Placental pericyte (primary cell): ENCODE measurements at places on chromosomes 5 and 9. TPM values are rescaled to one million over a fixed set of nuclear protein-coding genes. Genes with fewer than 3 reads are reported as not detected.

The ABHD17B gene
- total RNA-seq, result 15.8 and 29.1 TPM in 2 replicates

The F12 gene
- total RNA-seq, result 0.22 and 0.57 TPM in 2 replicates

The IL4 gene
- not detected in 2 replicates for total RNA-seq

The CDH10 gene
- total RNA-seq, result 0.29 TPM in 1 of 2 replicates, not detected in the other

The MAP1B gene
- total RNA-seq, result 164 and 181 TPM in 2 replicates

The HSD17B4 gene
- 116 and 173 TPM in 2 replicates for total RNA-seq

The ROR2 gene
- total RNA-seq, result 10.3 and 43.3 TPM in 2 replicates

The PCDHGA5 gene
- total RNA-seq, result 1.5 and 1.9 TPM in 2 replicates

The FAM169A gene
- total RNA-seq, result under 0.01 and 0.57 TPM in 2 replicates

The MYORG gene
- total RNA-seq, result 0.22 and 1.4 TPM in 2 replicates

The PCDHGA2 gene
- 2.0 and 6.3 TPM in 2 replicates for total RNA-seq

The ARPC5L gene
- total RNA-seq, result 16.2 and 18.5 TPM in 2 replicates

The SAXO1 gene
- not detected in 2 replicates for total RNA-seq

The ADAMTS16 gene
- total RNA-seq, result 0.22 and 0.57 TPM in 2 replicates

The CCL21 gene
- total RNA-seq, result not detected in 2 replicates

The STK32A gene
- 0.66 and 1.4 TPM in 2 replicates for total RNA-seq

The OLFML2A gene
- 11.5 and 23.2 TPM in 2 replicates for total RNA-seq

The C5orf34 gene
- 0.88 and 12.0 TPM in 2 replicates for total RNA-seq

The CHSY3 gene
- total RNA-seq, result 8.3 and 15.6 TPM in 2 replicates

The GOLGA2 gene
- 98.6 and 125 TPM in 2 replicates for total RNA-seq

The PHF24 gene
- not detected in 2 replicates for total RNA-seq

The GLRA1 gene
- total RNA-seq, result not detected in 2 replicates

The CDH6 gene
- 5.7 TPM in 1 of 2 replicates, not detected in the other for total RNA-seq

The UGCG gene
- total RNA-seq, result 149 and 192 TPM in 2 replicates

The PRUNE2 gene
- 0.72 and 1.1 TPM in 2 replicates for total RNA-seq

The MARCHF11 gene
- total RNA-seq, result not detected in 2 replicates

The TAF11L10 gene
- total RNA-seq, result not detected in 2 replicates

The TXNDC8 gene
- total RNA-seq, result not detected in 2 replicates

The LCN2 gene
- not detected in 2 replicates for total RNA-seq

The ENHO gene
- 0.14 TPM in 1 of 2 replicates, not detected in the other for total RNA-seq

The DNM1 gene
- total RNA-seq, result 17.1 and 47.0 TPM in 2 replicates
